ENCODE measurements at places on chromosomes 12 and 14.
A peak's percentile ranks its signal among the peaks of the same experiment; 100 is the strongest.

DNA sequence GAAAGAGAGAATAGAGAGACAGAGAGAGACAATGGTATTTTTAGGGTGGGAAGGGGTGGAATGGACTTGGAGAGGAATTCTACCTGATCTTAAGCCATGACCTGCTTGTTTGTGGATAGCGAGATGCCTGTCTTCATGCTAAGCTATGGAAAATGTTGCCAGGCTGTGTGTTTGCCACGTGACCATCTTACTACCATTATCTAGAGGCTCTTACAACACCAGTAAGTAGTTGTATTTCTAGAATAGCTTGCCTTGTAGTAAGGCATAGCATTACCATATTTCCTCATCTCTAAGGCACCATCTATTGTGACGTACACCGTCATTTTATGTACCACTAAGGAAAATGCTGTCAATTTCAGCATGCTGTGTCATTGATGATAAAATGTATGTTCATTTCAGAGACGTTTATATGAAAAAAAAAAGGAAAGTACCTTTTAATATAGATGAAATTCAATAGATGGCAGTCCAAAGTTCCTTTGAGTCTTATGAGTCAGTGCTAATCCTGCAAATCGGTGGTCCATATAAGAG, 75.6 kb upstream of the RASSF3 start:
- DNase-seq, result no peak

- peak; percentile 43 for DNase-seq
These were observed 2.9 kb downstream of the NEK9 start for GRCh38 chr14:75123991-75124390.

DNA sequence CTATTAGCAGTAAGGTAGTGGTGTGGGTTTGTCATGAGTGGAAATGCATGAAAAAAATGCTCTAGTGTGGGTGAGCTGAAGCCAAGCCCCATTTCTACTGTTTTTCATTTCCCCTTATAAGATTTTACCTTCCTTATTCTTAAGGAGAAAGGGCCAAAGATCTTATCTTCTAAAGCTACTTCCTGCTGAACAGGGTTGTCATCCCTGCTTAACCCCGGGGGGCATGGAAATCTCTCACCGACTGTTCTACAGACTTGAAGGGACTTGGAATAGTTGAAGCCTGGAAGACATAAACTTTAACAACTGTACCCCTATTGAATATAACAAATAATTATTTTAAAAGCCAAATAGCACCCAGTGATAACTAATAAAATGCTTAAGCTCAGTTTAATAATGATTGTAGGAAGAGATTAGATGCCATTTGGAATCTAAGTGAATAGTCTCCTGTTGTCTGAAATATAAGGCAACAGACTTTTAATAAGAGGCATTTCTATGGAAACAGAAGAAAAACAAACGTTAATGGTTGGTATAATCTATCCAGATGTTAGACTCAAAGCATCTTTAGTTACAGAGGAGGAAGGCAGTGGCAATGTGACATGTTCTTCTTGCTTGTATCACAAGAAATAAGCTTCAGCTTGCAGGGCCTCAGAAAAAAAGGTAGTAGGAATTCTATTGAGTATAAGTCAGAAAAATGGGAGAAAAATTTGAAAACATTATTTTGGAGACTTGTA, 1.8 kb upstream of the GMFB start:
- no peak for DNase-seq

- no peak for DNase-seq
These were observed 2.3 kb upstream of the PPP2R5E start for GRCh38 chr14:63545431-63545830.

GRCh38 chr14:55411426-55412389, at the start of gene ATG14:
Gene ATG14, minus strand, starts transcription at chr14:55411830. Its CDS starts 8 bp downstream, at chr14:55411822.
- peak; percentile 56 for DNase-seq

DNA sequence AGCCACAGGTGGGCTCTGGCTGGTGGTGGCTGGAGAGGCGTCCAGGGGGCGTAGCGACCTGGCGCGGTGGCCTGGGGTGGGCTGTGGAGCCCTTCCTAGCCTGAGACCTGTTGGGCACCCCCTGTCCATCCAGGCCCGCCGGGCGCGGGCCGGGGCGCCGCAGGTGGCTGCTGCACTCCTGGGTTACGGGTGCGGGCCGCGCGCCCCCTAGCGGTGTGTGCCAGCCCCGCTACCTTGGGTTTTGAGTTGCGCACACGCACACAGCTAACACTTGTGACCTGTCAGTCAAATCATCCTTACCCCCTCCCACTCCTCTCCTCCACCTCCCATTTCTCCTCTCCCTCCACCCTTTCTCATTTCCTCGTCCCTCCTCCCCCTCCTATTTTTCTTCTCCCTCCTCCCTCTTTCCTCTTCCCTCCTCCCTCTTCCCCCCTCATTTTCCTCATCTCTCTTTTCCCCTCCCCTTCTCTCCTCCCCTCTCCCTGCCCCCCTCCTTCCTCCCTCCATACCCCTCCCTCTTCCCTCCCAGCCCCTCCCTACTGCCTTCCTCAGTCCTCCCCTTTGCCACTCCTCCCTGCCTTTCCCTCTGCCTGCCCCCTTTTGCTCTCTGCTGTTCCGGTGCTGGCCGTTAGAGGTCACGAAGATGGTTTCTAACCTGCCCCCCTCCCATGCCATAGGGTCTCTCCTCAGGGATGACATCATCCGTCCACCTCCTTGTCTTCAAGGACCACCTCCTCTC, 2.3 kb downstream of the MEG3 start:
- DNase-seq, result no peak

GRCh38 chr12:124661341-124661740, 93.9 kb upstream of the NCOR2 start:
- no peak for DNase-seq

GRCh38 chr12:121857322-121858246, 1.1 kb downstream of the HPD start:
- no peak for DNase-seq

DNA sequence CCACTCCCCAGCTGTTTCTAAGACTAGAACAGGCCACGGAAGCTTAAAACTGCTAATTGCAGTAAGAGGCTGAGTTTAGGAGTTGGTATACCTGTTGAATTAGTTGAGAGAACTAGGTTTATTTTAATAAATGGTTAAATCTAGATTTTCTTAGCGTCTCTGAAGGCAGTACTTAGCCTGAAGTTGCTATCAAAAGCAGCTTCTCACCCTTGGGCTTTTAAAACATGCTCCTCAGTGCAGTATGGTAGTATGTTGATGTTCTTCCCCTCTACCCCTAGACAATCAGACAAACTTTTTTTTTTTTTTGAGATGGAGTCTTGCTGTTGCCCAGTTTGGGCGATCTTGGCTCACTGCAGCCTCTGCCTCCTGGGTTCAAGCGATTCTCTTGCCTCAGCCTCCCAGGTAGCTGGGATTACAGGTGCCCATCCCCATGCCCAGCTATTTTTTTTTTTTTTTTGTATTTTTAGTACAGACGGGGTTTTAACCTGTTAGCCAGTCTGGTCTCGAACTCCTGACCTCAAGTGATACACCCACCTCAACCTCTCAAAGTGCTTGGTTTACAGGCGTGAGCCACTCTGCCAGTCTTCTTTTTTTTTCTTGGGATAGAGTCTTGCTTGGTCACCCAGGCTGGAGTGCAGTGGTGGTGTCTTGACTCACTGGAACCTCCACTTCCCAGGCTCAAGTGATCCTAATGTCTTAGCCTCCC, 6.8 kb downstream of the SRSF5 start:
- DNase-seq, result no peak

- no peak for DNase-seq
These were observed 30.7 kb downstream of the PXN start for GRCh38 chr12:120234643-120235368.

- no peak for DNase-seq
These were observed 657.5 kb upstream of the TBX3 start for GRCh38 chr12:115341442-115341841.

DNA sequence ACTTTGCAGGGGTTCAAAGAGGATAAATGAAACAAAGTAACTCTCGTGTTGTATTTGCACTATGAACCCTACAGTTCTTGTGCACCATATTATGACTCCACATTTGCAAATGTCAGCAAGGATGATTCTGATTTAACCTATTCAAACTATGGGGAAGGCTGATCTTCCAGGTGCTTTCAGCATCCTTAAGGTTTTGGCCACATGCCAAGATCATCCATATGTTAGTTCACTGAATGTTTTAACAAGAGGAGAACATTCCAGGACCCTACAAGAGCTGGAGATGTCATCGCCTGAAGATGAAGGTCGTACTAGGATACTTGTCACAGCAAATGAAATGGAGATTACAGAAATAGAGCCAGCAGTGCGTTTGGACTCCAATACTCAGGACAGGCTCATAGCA, 114.2 kb downstream of the DHRS2 start:
- DNase-seq, result no peak

DNA sequence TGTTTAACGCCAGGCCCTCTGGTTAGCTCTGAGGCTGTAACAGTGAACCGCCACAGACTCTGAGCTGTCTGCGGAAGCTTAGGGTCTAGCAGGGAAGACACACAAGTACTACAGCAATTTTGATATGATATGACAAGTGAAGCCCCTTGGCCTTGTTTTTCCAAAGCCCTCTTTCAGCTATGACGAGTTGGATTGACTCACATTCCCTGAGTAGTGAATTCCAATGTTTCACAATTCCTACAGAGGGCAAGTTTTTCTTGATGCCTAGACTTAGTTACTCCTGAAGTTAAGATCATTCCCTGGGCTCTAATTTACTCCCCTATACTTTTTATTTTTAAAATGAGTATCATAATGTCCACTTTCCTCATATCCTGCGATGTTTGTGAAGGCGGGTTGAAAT, 53.3 kb upstream of the CISTR start:
- no peak for DNase-seq

DNA sequence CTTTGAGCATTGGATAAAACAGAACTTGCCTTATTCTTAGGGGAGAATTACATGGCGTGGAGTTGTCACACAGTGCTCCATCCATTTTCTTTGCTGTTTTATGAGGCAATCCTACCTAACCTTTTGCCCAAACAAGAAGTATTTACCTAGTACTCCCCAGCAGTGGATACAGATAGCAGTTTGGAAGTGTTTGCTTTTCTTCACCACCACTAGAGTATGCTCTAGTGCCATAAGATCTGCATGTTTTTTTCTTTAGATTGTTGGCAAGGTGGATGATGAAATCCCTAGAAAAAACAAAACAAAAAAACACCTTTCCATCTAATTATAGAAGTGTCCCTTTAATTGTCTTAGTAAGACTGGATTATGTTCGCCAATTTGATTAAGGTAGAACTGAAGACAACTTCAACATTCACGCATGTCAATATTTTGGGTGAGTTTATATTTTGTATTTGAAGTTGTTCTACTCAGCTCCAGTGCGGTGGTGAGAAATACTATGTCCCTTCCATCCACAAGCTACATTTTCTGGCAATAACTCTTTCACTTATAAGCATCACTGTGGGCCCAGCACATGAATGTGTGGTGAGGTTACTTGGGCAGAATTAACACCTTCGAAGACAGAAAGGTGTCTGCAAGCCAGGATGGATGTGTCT, 23.6 kb upstream of the TMEM260 start:
- DNase-seq, result no peak

DNA sequence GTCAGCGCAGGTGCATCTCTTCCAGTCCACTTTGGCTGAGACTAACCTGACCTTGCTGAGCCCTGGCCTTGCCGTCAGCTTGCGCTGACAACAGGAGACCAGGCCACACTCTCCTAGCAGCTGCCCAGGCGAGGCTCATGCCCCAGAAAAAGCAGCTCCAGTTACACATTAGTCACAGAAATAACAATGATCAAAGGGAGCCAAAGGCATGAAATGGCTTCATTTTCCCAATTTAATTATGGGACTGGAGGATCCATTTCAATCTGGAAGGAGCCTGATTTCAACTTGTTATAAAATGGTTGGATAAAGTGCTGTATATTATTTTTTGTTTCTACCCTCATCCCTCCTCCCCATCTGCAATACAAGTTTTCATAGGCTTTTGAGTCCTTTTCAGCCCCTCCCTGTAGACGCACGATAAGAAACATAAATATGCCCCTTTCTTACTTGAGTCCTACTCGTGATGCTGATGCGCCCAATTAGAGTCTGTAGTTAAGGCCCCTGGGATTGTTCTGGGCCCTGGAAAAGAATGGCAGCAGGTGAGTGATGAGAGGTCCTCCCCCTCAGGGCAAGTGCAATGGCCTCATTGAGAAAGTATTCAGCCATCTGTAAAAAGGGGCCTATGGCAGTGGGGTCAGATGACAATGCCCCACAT, 376.0 kb downstream of the C12orf75 start:
- no peak for DNase-seq

DNA sequence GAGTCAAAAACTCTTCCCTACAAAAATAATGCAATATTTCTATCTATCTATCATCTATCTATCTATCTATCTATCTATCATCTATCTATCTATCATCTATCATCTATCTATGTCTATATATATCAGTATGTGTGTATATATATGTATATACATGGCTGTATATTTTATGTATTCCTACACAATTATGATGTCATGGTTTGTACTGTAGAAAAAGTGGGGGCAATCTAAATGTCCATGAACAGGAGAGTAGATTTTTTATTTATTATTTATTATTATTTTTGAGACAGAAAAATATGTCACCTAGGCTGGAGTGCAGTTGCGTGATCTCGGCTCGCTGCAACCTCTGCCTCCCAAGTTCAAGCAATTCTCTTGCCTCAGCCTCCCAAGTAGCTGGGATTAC, 45.6 kb upstream of the BICD1 start:
- DNase-seq, result no peak

DNA sequence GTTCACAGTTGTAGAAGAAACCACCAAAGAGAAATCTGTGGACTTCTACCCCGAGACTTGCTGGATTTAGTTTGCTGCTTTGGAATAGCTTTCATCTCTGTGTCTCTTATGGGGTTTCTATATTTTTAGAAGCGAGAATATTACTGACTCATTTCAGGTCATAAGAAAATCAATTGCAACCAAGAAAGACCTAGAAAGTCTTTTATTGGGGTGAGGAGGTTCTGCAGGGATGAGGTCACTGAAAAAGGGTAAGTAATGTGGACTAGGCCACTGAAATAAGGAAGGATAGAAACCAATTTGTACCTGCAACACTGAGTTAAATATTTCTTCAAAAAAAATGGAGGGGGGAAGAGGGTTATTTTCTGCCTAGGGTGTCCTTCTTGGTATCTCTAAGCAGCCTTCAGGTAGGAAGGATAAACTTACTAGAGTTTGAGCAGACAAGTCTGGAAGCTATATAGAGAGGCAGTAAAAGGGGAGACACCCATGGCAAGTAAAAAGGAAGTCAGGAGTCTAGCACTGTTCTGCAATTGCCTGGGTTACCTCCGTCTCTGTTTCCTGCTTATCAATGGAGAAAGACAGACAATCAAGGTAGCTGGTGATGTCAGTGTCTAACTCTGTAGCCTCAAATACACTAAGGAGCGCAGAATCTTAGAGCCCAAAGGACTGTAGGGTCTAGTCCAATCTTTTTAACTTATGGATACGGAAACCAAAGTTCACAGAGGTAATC, 19.6 kb upstream of the KERA start:
- DNase-seq, result no peak

All from T-helper 1 cell (primary cell).